NCI-H774 (cell line): ENCODE measurements at places on chromosomes 7 and 10.

DNA sequence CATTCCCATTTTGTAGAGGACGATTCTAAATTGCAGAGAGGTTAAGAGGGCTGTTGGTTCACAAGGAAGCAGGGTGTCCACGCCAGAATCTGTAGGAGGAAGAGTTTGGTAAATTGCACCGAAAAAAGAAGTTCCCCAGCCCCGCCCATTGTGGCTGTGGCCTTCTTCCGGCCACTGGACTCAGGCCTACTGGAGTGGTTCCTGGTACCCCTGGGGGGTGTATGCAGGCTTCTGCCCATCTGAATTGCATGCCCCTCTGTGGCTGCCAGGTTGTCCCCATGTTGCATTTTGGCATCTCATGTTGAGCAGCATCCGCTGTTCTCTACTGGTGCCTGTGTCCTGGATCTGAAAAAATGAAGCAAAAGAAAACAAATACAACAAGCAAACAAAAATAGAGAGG is 234.2 kb downstream of the WDR11 start:
- no peak for DNase-seq

- no peak for DNase-seq
Observed at GRCh38 chr7:48188776-48189520, 17.7 kb downstream of the ABCA13 start.

DNA sequence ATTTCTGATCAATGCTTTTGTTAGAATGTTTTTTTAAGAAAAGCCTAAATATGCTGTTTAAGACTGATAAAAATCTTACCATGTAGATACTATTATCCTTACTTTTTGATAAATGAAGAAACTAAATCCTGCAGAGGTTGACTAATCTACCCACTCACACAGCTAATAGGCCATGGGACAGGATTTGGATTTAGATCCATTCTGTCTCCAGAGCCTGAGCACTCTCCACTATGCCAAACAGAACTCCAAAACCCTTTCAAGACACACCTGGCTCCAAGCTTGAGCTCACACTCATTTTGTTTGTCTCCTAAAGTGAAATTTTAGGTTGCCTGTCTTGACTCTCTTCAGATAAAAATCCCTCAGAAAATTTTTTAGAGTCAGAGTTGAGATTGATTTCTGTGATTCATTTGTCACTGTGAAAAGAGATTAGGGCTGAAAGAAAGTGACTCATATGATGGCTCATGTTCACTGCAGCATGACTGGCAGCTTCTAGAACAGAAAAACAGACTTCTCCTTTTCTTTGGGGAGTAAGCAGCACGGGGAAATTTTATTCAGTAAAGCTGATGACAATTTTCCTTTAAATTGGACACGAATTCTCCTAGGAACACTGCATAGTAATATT is 132.3 kb upstream of the POT1 start:
- DNase-seq: peak; percentile 3

DNA sequence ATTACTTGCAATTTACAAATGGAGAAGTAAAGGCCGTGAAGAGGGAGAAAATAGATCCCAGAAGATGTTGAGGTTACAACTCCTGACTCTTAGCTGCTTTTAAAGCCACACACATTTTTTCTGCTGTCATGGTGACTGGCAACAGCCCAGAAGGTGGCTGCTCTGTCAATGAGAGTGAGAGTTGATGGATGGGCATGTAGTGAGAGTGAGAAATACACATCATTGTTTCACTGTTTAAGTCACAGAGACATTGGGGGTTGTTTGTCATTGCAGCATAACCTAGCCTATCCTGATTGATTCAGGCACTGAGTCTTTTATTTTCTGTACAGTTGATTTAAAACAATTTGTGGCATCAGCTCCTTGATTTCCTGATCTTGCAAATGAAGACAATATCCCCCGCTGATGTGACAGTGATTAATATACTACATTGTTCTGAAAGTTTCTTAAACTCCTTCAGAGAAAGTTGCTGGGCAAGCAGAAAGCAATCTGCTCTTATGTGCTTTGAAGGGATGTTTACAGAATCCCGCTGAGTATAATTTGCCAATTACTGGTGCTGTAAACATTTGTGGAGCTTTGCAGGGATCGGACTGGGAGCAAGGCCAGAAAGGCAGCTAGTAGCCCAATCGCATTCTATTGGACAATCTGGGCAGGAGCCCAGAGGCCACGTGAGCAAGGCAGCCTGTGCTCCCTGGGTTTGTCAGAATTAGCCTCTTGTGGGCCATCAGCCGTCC is 229.6 kb downstream of the PRPF18 start:
- peak; percentile 91 for DNase-seq

- DNase-seq: no peak
Observed at GRCh38 chr7:138386821-138387220, 73.2 kb upstream of the TRIM24 start.

DNA sequence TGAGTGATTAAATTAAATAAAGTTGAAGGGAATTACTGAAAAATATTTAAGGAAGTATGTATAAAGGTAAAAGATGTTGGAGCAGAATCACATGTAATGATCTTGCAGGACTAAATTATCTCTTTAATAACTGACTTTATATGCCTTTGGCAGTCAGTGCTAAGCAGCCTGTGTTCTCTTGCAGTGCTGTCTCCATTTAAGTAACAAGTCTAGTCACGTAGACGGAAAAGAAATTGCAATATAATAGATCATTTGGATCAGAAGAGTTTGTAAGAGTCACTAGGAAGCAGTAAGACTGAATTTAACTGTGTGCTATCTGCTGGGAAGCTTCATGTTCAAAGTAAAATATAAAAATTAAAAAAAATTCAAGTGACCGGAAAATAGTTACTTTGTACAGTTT is 21.4 kb downstream of the BZW2 start:
- no peak for DNase-seq

DNA sequence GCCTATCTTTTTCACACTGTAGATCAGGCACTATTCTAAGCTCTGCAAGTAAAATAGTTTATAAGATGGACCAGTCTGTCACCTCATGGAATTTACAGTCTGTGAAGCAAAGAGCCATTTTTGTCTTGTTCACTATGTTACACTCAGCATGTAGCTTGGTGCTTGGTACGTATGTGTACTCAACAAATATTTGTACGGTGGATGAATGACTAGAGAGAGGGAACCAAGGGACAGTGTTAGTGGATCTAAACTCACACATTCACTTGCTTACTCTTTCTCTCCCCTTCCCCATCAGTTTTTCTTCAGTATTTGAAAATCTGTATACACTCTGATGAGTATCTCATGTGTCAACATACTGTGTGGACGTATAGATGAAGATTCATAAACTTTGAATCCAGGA is 45.9 kb downstream of the PTF1A start:
- DNase-seq: peak; percentile 59
